ENCODE measurements at places on chromosomes 5 and 9.

DNA sequence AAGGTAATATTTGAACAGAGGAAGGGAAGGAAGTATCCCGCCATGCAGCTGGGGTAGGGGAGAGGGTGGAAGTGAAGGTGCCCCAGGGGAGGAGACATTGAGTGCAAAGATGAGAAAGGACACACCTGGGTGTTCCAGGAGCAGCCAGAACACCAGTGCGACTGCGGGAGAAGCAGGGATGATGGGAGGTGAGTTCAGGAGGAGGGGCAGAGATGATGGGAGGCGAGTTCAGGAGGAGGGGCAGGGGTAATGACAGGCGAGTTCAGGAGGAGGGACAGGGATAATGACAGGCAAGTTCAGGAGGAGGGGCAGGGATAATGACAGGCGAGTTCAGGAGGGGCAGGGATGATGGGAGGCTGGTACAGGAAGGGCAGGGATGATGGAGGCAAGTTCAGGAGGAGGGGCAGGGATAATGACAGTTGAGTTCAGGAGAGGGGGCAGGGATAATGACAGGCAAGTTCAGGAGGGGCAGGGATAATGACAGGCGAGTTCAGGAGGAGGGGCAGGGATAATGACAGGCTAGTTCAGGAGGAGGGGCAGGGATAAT lies 17.2 kb upstream of the SPOCK1 start:
- DNase-seq: no peak

DNA sequence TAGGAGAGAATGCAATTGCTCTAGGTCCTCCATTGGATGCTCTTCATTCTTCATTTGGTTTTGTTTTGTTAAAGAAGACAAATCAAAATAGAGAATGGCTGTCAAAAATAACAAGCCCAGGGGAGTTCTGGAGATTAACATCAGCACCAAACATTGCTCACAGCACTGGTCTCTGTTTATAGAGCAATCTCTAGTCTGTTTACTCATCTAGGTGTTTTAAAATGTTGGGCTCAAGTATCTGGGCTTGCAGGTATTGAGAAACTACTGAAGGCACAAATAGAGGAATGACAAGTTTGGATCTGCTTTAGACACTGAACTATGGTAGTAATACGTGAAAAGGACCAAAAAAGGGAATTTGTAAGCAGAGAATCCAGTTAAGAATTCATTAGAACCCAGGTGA lies 77.0 kb upstream of the TMC1 start:
- DNase-seq: no peak

GRCh38 chr5:77316871-77317661 lies 106.6 kb downstream of the PDE8B start:
- no peak for DNase-seq

DNA sequence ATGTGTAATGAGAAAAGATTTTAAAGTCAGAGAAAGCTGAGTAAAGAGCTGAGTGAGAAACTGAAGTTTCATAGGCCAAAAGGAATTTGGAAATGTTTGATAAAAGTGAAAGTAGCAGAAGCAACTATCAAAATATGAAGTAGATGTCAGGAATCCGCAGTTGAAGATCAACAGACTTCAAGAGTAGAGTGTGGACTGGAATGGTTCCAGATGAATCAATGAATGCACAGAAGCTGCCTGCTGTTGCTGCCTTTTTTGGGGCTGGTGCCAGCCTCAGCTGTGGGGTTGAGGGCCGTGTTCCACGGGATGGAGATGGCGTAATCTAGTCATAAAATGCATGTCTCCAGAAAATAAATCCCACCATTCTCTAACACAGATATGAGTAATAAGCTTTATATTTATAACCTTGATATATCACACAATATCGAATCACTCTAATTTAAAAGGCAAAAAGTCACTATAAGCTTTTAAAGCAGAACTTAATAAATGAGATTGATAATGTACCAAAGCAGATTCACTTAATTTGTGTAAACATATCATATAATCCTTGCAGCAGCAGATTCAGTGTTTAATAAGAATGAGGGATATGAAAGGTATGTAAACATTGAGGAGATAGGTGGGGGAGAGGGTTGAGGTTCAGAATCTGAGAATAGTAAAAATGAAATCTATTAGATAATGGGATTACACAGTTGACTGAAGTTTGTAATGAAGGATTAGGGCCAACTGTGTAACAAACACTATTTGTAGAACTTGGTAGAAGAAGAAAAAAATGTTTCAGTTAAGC lies 652.3 kb upstream of the FTMT start:
- no peak for DNase-seq

GRCh38 chr5:7395947-7396712 lies at the start of gene ADCY2:
Gene ADCY2, plus strand, starts transcription at chr5:7396138. Its CDS starts 159 bp downstream, at chr5:7396297.
- DNase-seq: no peak

- no peak for DNase-seq
Measured at GRCh38 chr9:13557746-13558145, 278.3 kb upstream of the MPDZ start.

DNA sequence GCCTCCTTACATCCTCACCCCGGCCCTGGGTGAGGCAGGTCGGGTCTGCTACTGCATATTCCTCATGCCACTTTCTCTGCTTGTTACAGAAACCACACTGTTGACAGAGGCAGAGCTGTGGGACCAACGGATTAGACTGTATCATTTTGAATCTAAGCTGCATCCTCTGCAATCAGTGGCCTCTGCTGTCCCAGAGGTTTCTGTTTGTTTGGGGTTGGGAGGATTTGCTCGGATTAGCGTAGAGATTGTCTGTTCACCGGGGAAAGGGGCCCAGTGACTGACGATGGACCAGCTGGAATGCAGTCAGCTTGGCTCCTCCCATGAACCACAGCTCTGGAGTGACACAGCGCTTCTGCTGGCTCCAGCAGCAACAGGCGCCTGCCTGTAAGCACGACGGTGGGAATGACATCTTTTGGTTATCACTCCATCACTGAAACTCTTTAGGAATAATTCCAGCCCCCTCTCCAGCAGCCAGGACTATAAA lies 37.3 kb upstream of the ADRA1B start:
- DNase-seq: no peak

- no peak for DNase-seq
Measured at GRCh38 chr5:139413963-139414362, 10.1 kb upstream of the SPATA24 start.

- DNase-seq: no peak
Measured at GRCh38 chr5:173602423-173602822, 14.0 kb downstream of the BOD1 start.

- DNase-seq: no peak
Measured at GRCh38 chr5:178793151-178793550, 62.7 kb upstream of the ZNF354A start.

DNA sequence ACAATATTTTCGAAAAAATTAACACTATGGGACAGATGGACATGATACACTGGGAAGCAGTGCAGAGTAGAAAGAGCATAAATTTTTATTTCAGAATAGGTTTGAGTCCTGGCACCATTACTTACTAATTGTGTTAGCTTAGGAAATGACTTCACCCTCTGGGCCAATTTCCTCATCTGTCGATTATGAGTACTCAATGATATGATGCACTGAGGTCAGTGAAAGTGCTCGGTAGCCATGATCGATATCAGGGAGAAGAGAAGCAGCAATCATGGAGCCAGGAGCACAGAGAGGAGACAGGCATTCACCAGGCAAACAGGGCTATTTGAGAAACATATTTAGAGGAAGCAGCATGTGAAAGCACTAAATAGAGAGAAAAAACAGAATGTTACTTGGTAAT lies 29.4 kb downstream of the NR6A1 start:
- DNase-seq: no peak

- DNase-seq: no peak
Measured at GRCh38 chr5:146877783-146878475, 628 bp downstream of the PPP2R2B start.

- no peak for DNase-seq
Measured at GRCh38 chr5:74094096-74094781, 468.2 kb downstream of the ARHGEF28 start.

DNA sequence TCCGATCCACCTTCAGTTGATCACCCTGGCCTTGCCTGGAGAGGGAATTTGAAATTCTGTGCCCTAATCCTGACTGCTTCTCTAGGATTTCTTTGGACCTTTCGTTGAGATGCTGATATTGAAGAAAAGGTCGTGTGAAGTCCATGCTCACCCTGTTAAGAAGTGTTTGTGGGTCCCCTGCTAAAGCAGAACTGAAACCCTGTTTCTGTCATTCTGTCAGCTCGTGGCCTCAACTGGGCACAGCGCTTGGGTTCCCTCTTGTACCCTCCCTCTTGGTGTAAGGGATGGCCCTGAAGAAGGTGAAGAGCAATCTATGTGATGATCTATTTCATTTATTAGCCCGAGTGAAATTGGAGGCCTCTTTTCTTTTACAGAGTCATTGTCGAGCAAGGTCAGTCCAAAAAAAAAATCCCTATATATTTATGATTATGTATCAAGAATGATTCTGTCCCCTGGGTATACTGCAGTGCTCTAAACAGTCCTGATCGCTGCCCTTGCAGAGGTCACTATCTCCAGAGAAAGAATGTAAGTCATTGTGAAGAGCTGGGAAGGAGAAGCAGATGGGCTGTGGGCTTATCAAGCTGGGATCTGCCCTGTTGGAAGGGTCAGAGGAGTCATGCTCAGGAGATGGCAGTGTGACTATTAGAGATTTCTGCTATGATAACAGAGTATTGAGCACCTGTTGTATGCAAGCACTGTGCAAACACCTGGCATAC lies 56.1 kb downstream of the WWC1 start:
- DNase-seq: no peak

- peak; percentile 13 for DNase-seq
Measured at GRCh38 chr5:117454716-117455212, 880.1 kb upstream of the SEMA6A start.

DNA sequence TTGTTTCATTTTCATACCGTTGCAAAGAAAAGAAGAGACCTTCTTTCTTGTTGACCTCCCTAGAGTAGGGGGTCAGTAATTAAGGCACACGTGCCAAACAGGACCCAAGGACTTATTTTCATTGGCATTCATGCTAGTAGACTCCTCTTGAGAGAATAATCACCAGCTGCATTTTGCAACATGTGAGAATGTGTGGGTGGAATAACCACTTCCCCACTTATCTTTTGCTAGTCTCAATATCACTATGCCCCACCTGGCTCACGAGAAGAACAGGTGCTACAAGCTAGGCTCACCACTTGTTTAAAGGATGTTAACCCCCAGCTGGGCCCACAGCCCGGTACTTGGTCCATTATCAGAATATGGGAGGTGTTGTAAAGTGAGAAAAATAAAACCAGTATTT lies 460.7 kb upstream of the MEF2C start:
- DNase-seq: no peak

GRCh38 chr5:123720955-123721354 lies 209.0 kb downstream of the CSNK1G3 start:
- no peak for DNase-seq

DNA sequence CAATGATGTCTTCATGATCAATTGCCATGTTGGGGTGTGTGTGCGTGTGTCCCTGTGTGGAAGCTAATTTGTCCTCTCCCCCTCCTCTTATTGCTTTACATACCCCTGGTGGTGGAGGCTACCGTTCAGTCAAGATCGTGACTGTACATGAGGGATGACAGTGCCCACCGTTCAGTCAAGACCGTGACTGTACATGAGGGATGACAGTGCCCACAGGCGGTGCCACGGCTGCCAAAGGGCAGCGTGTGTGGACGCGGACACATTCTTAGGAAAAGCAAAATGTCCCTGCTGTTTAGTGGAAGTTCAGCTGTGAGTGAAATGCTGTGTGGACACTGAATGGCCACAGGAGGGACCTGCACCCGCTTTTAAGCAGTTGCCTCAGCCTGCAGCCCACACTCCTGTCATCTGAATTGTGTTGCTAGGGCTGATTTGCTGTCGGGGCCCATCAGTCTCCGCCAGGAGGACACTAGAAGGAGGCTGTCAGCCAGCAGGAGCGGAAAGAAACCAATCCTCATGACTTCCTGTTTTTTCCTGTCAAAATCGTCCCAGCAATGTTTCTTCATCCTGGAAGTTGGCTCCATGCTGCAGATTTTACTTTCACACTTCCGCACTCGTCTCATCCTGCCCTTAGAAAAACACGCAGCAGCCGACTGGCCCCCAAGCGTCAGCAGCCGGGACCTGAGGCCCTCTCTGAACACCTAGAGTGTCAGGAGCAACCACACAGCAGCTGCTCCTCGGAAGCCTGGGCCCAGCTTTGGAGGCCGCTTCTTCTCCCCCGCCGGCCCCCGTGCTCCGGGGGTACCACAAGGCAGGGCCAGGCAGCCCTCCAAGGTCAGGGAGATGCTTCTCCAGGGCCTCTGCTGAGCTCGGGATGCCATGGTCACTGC lies 9.1 kb downstream of the OR2V1 start:
- DNase-seq: no peak

DNA sequence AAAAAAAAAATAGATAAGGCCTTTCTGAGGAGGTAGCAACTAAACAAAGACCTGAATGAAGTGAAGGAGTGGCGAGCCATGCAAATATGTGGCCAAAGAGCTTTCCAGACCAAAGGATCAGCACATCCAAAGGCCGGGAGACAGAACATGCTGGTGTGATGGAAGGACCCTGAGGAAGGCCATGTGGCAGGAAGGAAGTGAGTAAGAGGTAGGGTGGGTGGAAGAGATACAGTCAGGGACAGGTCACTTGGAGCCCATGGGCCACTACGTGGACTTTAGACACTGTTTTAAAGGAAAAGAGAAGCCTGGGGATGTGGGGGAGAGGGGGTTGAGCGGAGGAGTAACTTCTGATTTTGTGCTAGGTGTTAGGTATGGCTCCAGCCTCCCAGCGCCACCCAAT lies 31.3 kb downstream of the SPRY4 start:
- DNase-seq: no peak

DNA sequence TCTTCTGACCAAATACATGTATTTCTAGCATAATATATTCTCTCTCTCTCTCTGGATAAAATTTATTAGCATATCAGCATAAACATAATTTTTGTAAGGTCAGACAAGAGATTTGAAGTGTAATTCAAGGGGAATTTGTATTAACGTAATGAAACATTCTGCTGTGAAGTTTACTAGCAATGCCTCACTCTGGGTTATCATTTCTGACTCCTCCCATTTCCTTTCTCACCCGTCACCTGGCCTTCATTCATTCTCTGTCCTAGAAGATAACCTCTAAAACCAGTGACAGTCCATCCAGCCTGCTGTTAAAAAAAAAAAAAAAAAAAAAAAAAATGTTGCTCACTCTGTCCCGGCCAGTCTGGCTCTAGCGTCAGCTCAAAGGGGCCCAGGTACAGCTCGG lies 27.1 kb downstream of the GRAMD2B start:
- no peak for DNase-seq

DNA sequence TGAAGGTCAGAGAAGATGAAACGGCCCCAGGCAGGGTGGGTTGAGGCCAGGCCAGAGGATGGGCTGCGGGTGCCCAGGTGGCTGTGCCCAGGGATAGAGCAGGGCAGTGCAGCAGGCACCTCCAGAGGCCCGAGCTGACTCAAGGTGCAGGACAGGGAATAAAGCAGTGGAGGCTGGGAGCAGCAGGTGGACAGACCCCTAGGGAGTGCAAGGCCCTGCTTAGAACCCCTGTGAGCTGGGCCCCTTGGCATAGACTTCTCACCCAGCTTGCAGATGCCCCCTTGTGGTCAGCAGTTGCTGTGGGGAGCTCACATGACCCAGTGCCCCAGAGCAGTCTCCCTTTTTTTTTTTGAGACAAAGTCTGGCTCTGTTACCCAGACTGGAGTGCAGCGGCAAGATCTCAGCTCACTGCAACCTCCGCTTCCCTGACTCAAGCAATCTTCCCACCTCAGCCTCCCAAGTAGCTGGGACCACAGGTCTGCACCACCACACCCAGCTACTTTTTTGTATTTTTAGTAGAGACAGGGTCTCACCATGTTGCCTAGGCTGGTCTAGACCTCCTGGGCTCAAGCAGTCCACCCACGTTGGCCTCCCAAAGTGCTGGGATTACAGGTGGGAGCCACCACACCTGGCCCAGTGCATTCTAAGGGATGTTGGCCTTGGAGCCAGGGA lies 118.8 kb downstream of the WNK2 start:
- peak; percentile 44 for DNase-seq

GRCh38 chr5:10631316-10631996 lies 67.6 kb downstream of the ANKRD33B start:
- no peak for DNase-seq

- DNase-seq: no peak
Measured at GRCh38 chr9:125985998-125986655, 239.0 kb downstream of the PBX3 start.
